ENCODE measurements at places on chromosomes 5 and 9. TPM values are rescaled to one million over a fixed set of nuclear protein-coding genes. Genes with fewer than 3 reads are reported as not detected.

TYRP1 gene
- total RNA-seq: not detected

- no peaks in the 10 kb centered on the region for H3K4me1 ChIP-seq
- no peak for DNase-seq
- H3K36me3 ChIP-seq: no peaks in the 10 kb centered on the region
Measured at GRCh38 chr9:104304925-104305324, 199.1 kb upstream of the OR13F1 start.

DNA sequence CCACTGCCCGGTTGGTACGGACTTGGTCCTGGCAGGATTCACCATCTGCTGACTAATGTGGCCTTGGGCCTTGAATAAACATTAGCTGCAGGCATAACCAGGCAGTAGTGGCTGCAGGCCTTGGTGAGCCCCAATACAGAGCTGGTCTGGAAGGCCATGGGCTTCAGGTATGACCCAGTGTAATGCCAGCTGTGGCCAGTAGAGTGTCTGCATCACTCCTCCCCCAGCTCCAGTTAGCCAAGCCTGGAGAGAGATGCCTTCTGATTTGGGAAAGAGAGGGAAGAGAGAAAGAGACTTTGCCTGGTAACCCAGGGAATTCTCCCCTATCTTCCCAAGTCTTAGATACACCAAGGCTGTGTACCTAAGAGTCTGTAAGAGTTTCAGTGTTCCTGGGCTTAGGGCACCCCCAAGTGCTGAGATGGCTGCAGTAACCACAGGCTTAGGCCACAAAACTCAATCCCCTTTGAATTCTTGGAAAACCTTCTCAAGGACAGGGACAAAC is 5.6 kb upstream of the C5 start:
- H3K4me3 ChIP-seq: no peak overlapping the region
- H3K27me3 ChIP-seq: peaks cover 3% of the 10 kb centered on the region
- no peaks in the 10 kb centered on the region for H3K4me1 ChIP-seq
- H3K36me3 ChIP-seq: no peaks in the 10 kb centered on the region
- no peak overlapping the region for H3K27ac ChIP-seq

DNA sequence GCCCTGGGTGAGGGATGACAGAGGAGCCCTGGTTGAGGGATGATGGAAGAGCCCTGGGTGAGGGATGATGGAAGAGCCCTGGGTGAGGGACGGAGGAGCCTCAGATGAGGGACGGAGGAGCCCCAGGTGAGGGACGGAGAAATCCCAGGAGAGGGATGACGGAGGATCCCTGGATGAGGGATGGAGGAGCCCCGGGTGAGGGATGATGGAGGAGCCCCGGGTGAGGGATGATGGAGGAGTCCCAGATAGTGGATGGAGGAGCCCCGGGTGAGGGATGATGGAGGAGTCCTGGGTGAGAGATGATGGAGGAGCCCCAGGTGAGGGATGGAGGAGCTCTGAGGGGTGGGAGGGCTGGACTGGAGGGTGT is 10.9 kb downstream of the PHF2 start:
- no peak overlapping the region for H3K4me3 ChIP-seq
- peak; percentile 2 for DNase-seq
- no peaks in the 10 kb centered on the region for H3K27me3 ChIP-seq

DNA sequence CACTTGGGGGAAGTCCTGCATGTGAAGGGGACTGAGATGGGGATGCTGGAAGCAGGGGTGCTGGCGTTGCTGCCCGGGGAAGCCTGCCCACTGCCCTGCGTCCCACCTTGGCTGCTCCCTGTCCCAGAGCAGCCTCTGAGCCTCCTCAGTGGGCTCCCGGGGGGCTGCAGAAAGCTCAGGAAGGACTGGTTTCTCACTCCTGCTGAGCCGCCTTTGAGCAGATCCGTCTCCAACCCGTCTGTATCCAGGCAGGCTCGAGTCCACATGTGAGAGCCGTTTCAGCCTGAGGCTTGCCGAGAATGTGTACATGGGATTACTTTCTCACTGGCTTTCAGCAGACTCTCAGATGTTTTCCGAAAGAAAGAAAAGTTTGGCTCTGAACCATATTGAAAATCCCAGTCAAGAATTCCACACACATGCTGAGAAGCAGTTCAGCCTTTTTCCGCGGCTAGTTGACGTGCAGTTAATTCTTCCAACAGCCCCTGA is 95.3 kb upstream of the COL5A1 start:
- H3K27ac ChIP-seq: no peak overlapping the region
- peaks cover 2% of the 10 kb centered on the region for H3K36me3 ChIP-seq
- no peak overlapping the region for H3K4me3 ChIP-seq
- no peak for DNase-seq
- H3K27me3 ChIP-seq: no peaks in the 10 kb centered on the region

- H3K4me1 ChIP-seq: no peaks in the 10 kb centered on the region
- H3K27ac ChIP-seq: no peak overlapping the region
- H3K36me3 ChIP-seq: no peaks in the 10 kb centered on the region
- H3K4me3 ChIP-seq: no peak overlapping the region
- H3K27me3 ChIP-seq: no peaks in the 10 kb centered on the region
Measured at GRCh38 chr9:4116071-4116581, 183.7 kb downstream of the GLIS3 start.

DNA sequence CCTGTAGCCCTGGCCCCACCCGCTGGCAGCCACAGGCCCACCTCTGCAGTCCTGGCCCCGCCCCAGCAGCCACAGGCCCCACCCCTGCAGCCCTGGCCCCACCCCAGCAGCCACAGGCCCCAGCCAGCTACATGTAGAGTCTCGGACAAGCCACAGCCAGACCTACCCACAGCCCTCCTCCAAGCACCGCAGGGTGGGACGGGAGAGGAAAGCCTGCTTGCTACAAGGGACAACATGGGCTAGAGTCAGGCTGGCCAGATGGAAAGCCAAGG is 49.5 kb upstream of the SARDH start:
- H3K4me3 ChIP-seq: no peak overlapping the region
- peak; percentile 27 for DNase-seq
- H3K36me3 ChIP-seq: no peaks in the 10 kb centered on the region

- H3K27me3 ChIP-seq: peaks cover 13% of the 10 kb centered on the region
- H3K4me3 ChIP-seq: no peak overlapping the region
- H3K36me3 ChIP-seq: no peaks in the 10 kb centered on the region
- H3K27ac ChIP-seq: no peak overlapping the region
- no peaks in the 10 kb centered on the region for H3K4me1 ChIP-seq
Measured at GRCh38 chr5:88644676-88645075, 238.3 kb downstream of the MEF2C start.

- no peak overlapping the region for H3K27ac ChIP-seq
- H3K36me3 ChIP-seq: peaks cover 58% of the 10 kb centered on the region
- no peak overlapping the region for H3K4me3 ChIP-seq
- no peak for DNase-seq
- H3K4me1 ChIP-seq: no peaks in the 10 kb centered on the region
Measured at GRCh38 chr5:146164382-146164781, 18.1 kb downstream of the LARS1 start.

GPR150 gene
- 0.74 TPM for total RNA-seq

DNA sequence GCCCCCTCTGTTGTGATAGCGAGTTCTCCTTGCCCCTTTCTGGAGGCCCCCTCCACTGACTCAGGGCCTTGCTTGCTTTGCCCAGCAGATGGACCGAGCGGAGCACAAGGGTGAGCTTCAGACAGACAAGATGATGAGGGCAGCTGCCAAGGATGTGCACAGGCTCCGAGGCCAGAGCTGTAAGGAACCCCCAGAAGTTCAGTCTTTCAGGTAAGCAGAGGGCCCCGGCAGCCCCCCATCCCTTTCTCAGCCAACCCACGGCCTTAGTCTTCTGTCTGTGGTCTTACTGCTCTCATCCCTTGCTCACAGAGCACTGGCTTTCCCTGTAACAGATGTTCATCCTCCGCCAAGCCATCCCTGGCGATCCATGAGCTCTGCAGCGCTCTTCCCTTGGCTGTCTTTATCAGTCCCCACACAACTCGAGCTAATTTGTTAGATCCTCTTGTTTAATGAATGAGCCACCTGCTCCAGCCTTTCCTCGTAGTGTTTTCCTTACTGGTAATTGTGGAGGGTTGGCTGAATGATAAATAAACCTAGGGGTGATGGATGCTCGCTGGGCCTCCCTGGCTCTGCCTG is 18.4 kb upstream of the RARS1 start:
- H3K27ac ChIP-seq: no peak overlapping the region
- peaks cover 3% of the 10 kb centered on the region for H3K4me1 ChIP-seq
- no peak overlapping the region for H3K4me3 ChIP-seq

ARL14EPL gene
- not detected for total RNA-seq

PCDHAC1 gene
- not detected for total RNA-seq

DNA sequence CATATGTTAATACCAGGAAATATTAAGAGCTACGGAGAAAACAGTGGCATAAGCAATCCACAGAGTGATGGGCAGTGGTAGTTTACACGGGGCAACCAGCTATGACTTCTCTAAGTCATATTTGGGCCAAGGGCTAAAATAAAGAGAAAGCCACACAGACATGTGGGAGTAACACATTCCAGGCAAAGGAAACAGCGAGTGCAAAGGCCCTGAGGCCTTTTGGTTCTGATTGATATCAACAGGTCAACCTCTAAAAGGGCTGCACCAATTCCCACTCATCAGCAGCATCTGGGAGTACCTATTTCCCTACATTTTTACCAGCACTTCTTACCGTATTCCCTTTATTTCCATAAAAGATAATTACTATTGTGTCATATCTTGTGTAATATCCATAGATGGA is 173.4 kb downstream of the SPOCK1 start:
- no peaks in the 10 kb centered on the region for H3K36me3 ChIP-seq

GRM6 gene
- not detected for total RNA-seq

DNA sequence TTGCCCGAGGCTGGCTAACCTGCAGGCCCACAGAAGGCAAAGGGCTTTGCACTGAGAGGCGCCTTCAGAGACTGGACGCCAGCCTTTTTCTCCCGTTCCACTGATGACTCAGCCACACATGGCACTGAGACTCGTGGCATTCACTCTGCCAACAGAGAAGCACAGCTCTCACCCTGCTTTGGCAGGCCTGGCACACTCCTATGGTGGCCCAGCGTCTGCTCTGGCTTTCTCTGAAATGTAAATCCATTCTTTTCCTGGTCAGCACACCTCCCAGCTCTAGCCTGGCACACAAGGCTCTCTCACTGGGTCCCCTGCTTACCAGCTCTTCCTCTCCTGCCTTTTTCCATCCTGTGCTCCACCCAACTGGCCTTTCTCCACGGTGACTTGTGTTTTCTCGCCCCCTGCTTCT is 5.9 kb upstream of the MELK start:
- H3K4me3 ChIP-seq: no peak overlapping the region
- no peak for DNase-seq
- no peak overlapping the region for H3K27ac ChIP-seq
- no peaks in the 10 kb centered on the region for H3K36me3 ChIP-seq
- peaks cover 5% of the 10 kb centered on the region for H3K4me1 ChIP-seq
- peaks cover 12% of the 10 kb centered on the region for H3K27me3 ChIP-seq

- no peak overlapping the region for H3K4me3 ChIP-seq
- DNase-seq: no peak
- no peak overlapping the region for H3K27ac ChIP-seq
- H3K4me1 ChIP-seq: peaks cover 43% of the 10 kb centered on the region
- peaks cover 48% of the 10 kb centered on the region for H3K36me3 ChIP-seq
Measured at GRCh38 chr5:34913072-34913471, 2.2 kb downstream of the RAD1 start.

GRCh38 chr5:173880306-173880985 is 7.7 kb upstream of the CPEB4 start:
- no peak overlapping the region for H3K4me3 ChIP-seq
- peaks cover 14% of the 10 kb centered on the region for H3K36me3 ChIP-seq
- H3K27ac ChIP-seq: no peak overlapping the region
- peaks cover 26% of the 10 kb centered on the region for H3K4me1 ChIP-seq

DDX4 gene
- total RNA-seq: 0.61 TPM

- no peaks in the 10 kb centered on the region for H3K4me1 ChIP-seq
- no peak overlapping the region for H3K27ac ChIP-seq
- no peaks in the 10 kb centered on the region for H3K27me3 ChIP-seq
- DNase-seq: no peak
Measured at GRCh38 chr5:99866740-99867139, 668.4 kb upstream of the FAM174A start.

RLN1 gene
- 1.3 TPM for total RNA-seq

DNA sequence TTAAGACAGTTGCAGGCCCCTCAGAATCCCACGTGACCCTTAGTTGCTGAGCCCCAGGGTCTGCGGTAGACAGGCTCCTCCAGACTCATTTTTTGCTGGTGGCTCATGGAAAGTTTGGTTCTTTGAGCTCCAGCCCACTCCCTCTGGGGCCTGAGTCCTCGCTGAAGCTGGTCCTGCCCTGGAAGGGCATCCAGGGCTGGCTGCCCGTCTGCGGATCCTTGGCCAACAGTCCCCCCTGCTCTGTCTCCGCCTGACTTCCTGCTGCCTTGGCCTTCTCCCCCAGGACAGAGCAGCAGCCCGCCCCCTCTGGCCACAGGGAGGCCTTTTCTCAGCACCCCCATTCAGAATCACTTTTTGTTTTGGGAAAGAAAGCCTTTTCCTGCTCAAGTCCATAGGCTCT is 24.4 kb downstream of the SLC6A7 start:
- no peak overlapping the region for H3K4me3 ChIP-seq
- H3K27me3 ChIP-seq: peaks cover 35% of the 10 kb centered on the region

PRLR gene
- total RNA-seq: not detected

CCIN gene
- 0.13 TPM for total RNA-seq

CYSRT1 gene
- 0.42 TPM for total RNA-seq

- H3K36me3 ChIP-seq: no peaks in the 10 kb centered on the region
- H3K4me3 ChIP-seq: no peak overlapping the region
- no peak for DNase-seq
- no peak overlapping the region for H3K27ac ChIP-seq
- peaks cover 12% of the 10 kb centered on the region for H3K27me3 ChIP-seq
Measured at GRCh38 chr9:73037613-73038012, 84.8 kb upstream of the ALDH1A1 start.

- H3K36me3 ChIP-seq: peaks cover 34% of the 10 kb centered on the region
- no peak overlapping the region for H3K27ac ChIP-seq
- H3K4me1 ChIP-seq: peaks cover 57% of the 10 kb centered on the region
- no peak overlapping the region for H3K4me3 ChIP-seq
Measured at GRCh38 chr5:76475936-76476335, 72.9 kb downstream of the IQGAP2 start.

GRCh38 chr9:36136272-36136893 is at the start of gene GLIPR2:
Gene GLIPR2 (plus strand): TSS chr9:36136733. CDS start chr9:36136779, 46 bp downstream.
- peak within 1 kb of the TSS; percentile 87 for H3K4me3 ChIP-seq
- peak; percentile 83 for DNase-seq
- H3K4me1 ChIP-seq: peaks cover 51% of the 10 kb centered on the region
- peak within 1 kb of the TSS; percentile 75 for H3K27ac ChIP-seq

FAM200C gene
- total RNA-seq: 0.45 TPM

DNA sequence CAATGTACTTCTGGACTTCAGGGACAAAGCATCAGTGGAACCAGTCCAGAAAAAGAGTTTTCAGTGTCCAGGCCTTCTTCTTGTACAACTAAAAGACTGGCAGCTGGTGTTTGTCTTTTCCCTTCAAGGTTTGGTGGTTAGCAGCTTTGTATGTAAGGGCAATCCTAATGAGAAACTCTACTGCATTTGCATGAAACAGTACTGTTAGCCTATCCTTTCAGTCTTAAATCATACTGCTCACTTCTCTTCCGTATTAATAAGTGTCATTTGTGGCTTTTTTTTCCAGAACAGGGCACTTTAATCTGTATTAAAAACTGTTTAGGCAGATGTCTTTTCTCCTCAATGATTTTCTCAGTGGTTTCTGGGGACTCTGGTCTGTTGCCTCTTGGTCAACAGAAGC is 48.9 kb downstream of the FAM174A start:
- H3K27me3 ChIP-seq: no peaks in the 10 kb centered on the region
- H3K27ac ChIP-seq: no peak overlapping the region
- no peak for DNase-seq
- H3K4me3 ChIP-seq: no peak overlapping the region
- peaks cover 2% of the 10 kb centered on the region for H3K36me3 ChIP-seq
- H3K4me1 ChIP-seq: no peaks in the 10 kb centered on the region
